A549 treated with DMSO at 1 μM for 4 hours (cell line): ENCODE measurements at places on chromosomes 1 and 21. TPM values are rescaled to one million over a fixed set of nuclear protein-coding genes. Genes with fewer than 3 reads are reported as not detected.

The C1QC gene
- not detected in 5 replicates for total RNA-seq

The HTR6 gene
- total RNA-seq: 0.07 to 0.18 TPM (median 0.17 TPM) in 5 replicates

The SMIM12 gene
- total RNA-seq: 51.6 to 59.6 TPM (median 54.9 TPM) in 5 replicates

The TMEM50B gene
- 9.8 to 11.9 TPM (median 11.0 TPM) in 5 replicates for total RNA-seq

The GRIK3 gene
- not detected in 5 replicates for total RNA-seq

The CCDC27 gene
- not detected in 5 replicates for total RNA-seq

The S100A14 gene
- total RNA-seq: 0.30 to 0.74 TPM (median 0.60 TPM) in 5 replicates

The C1QB gene
- not detected in 5 replicates for total RNA-seq

The BGLAP gene
- 0.40 to 0.53 TPM (median 0.46 TPM) in 3 of 5 replicates, not detected in the others for total RNA-seq

The NCSTN gene
- total RNA-seq: 43.5 to 48.5 TPM (median 46.6 TPM) in 5 replicates

The RHD gene
- not detected in 5 replicates for total RNA-seq
